Stimulated activated CD4-positive, alpha-beta T cell treated with anti-CD3 and anti-CD28 coated beads, TNF-alpha, amount 100 ng/mL, for 24 hours (primary cell): ENCODE measurements at places on chromosomes 3 and 15.

DNA sequence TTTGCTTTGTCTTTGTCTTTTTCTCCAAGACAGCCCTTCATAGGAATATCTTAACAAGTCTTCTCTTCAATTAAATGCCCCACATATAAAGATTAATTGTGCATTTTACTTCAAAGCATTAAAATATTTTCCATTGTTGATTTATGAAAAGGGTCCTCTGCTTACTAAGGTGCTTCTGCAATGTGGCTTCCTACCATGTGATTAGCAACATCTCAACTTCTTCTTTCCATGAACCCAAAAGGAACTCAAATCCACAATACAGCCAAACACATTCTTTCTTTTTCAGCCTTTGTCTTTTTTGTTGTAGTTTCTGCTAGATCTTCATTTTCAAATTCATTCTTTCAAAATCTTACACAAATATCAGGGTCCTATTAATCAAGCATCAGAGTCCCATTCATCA is 309.2 kb downstream of the NSUN3 start:
- no peak for DNase-seq

DNA sequence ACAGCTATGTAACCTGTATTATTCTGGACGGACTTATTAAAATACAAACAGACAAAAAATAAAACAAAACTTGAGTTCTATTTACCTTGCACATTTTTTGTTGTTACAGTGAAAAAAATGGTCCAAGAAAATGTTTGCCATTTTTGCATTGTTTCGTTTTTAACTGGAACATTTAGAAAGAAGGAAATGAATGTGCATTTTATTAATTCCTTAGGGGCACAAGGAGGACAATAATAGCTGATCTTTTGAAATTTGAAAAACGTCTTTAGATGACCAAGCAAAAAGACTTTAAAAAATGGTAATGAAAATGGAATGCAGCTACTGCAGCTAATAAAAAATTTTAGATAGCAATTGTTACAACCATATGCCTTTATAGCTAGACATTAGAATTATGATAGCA is 17.1 kb downstream of the LMOD3 start:
- DNase-seq, result no peak

GRCh38 chr3:17552351-17552750 is 190.1 kb downstream of the TBC1D5 start:
- DNase-seq, result no peak

GRCh38 chr3:64160000-64160695 is 65.1 kb downstream of the PRICKLE2 start:
- no peak for DNase-seq

DNA sequence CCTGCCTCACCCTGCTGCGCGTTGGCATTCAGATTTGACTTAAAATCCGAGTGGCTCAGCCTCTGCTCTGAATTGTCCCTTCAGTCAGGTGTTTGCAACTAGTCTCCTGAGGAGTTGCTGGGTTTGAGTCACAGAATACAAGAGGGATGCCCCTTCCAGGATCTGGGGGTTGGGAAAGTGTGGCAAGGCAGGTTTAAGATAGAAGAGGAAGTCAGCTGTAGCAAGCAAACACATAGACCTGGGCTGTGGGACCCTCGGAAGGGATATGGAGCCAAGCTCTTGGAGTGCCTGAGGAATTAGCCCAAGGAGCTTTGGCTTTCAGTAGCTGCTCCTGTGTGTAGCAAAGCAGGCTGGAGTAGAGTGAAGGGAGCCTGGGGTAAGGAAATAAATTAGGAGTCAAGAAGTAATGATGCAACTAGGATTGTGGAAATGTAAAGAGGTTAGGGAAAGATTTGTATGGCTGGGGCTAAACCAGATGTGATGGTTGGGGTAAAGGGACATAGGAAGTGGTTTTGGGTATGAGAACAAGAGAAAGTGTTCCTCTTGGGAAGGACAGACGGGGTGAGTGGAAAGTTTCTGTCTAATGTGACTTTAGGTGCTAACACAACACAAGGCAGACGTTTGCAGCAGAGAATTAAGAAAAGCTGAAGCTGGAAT is 41.2 kb downstream of the RAB7A start:
- no peak for DNase-seq

DNA sequence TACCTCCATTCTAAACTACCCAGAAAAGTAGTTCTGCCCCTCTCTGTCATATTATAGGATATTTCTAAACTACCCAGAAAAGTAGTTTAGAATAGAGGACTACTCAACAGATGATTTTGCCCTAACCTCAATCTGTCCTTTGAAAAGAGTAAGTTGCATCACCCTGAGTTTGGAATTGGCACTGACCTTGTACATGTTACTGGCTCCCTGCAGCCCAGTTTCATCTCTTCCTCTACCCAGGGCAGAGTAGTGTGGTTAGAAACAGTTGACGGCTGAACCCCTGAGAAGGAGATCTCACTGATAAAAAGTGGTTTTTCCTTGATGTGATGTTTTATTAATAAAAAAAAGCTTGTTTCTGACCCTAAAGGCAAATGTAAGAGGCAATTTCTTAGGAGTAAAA is 340.5 kb upstream of the NECTIN3 start:
- no peak for DNase-seq

DNA sequence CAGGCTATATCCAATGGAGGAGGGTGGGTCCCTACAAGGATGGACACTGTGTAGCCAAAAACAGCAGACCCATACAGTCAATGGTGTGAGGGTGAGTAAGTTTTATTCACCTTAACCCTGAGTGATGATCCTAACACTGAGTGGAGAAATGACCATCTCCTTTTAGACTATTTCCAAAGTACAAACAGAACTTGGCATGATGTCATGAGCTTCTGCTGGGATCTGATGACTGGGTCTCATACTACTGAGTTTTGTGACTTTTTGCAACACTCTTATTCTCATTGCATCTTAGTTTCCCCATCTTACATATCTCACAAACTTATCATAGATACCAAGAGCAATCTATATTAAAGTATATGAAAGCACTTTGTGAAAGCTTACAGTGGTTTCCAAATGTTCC is 330.3 kb upstream of the CFAP20DC start:
- no peak for DNase-seq

DNA sequence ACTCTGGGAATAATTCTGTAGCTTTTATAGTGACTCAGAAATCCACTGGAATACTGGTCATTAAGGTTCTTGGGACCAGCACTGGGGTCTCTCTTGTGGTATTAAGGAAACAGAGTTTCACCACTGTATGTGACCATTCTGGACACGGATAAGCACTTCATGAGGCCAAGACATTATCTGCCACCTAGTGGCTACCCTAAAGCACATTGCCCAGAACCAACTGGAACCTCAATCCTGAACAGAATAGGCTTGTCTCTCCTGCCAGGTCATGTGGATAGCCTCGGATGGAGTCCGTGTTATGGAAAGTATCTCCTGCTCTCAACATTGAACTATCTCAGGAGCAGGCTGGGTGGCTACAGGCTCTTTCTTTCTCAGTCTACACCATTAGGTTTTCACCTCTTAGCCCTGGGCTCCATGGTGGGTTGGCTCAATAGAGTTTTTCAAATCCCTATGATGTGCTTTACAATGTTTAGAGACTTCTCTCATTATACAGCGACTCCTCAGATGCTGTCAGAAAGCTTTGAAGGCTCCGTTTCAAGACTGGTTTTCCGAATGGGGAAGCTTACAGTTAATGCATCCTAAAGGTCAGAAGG is 167.6 kb upstream of the ST8SIA2 start:
- no peak for DNase-seq

DNA sequence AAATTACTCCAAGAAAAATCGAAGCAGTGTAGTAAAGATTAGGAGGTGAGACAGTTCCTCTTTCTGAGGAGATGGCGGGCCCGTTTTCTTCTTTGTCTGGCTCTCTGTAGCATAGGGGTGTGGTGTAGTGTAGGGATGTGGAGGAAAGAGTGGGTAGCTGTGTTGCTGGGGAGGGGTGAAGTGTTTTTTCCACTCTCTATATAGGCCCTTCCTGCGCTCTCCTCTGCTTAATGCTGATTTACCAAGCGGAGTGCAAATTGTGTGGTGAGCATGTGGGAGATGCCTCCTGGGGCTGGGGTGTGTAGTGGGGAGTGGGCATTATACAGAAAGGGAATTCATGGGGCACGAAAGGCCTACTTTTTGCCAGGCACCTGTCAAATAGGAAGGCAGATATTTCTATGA is 94.9 kb downstream of the ST6GAL1 start:
- DNase-seq, result peak; percentile 39

- no peak for DNase-seq
Measured at GRCh38 chr15:71042356-71042922, 72.8 kb upstream of the THSD4 start.

DNA sequence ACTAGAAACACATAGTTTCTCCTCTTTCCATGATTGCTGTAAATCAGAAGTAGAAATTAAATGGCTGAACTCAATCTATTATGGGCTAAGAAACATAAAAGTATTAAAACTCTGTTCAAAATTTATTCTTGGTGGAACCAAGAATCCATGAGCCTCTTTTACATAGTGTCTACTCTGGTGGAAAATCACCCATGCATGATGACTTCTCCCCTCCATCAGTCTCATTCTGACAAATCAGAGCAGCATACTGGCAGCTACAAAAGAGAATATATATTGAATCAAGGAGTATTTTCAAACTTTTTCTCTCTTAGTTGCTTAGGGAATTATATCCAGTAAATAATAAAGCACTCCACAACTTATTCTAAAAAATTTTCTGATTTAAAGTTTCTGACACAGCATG is 536.9 kb upstream of the CCDC54 start:
- no peak for DNase-seq

DNA sequence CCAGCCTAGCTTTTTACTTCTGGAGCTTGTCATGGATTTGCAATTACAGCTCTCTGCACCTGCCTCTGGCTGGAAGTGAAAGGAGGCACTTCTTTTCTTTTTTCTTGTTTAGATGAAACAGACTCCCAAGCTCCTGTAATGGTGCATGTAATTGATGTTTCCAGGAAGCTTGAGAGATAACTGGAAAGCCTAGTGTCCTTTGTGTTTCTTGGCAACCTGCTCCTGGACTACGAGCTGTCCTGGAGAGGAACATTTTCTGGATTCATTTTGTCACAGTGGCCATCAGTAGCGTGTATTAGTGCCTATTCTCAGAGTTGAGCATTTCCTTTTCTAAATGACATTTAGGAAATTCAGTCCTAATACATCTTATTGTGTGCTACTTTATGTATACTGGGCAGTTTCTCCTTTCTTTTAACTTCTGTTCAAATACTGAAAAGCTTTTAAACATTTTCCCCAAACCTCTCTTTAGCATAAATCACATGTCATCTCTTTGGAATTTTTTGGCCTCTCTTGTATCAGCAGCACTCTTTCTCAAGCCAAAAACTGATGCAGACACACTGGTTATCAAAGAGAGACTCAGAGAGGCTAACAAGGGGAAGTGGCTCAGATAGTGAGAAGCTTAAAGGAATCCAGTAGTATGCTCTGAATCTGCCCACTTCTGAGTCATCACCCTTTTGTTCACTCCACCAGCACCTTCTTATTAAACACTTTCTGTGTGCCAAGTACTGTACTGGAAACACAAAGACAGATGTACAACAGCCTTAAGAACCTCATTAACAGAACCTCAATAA is 62.6 kb upstream of the SLC2A2 start:
- no peak for DNase-seq

DNA sequence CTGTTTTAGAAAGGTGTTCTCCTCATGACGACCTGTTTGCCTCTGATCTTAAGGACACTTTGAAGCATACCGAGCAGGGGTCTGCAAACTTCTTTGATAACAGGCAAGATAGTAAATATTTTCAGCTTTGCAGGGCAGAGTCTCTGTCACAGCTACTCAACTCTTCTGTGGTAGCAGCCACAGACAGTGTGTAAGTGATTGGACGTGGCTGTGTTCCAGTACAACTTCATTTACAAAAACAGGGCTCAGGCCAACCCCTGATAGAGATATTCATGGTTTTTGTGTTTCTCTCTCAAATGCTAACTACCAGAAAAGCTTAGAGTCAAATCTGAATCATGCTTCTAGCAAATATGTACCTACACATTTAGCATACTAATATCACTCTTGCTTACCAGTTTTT is 51.5 kb downstream of the TGFBR2 start:
- DNase-seq, result no peak

GRCh38 chr3:111700054-111700453 is 104.9 kb upstream of the ZBED2 start:
- no peak for DNase-seq

DNA sequence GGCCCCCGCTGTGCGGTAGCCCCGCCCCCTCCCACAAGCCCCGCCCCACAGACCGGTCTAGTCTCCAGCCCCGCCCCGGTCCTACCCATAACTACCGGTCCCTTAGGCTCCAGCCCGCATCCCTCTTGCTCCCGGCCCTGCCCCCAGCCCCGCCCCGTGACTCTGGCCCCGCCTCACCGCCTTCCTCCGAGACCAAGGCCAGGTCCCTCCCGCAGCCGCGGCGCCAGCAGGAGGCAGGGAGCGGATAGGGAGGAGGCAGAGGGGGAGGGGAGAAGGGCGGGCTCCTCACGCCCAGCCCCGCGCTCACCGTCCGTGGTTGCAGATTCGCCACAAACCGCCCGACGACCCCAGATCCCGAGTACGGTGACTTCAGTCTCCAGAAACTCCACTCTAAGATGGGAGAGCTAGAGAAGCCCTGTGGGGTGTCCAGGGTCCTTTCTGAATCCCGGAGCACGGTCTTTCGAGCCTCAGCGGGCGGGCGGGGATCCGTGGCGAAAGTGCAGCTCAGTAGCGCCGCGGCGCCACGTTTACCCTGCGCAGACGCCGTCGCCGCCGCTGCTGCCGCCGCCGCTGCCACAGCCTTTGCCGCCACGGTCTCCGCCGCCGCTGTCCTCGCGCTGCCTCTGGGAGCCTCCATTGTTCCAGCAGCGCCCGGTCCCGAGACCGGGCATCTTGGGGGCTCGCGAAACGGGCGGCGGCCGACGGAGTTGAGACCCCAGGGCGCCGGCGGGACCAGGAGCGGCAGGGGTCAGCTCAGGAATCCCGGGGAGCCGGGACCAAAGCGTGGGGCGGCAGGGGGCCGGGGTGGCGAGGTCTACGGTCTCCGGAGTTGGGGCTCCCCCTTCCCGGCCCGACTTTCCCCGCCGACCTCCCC is at the start of gene BRPF1:
Gene BRPF1 (plus strand): TSS at position 530 of the 874 bp plus-strand sequence. CDS start 2,406 bp downstream, outside the sequence.
- peak; percentile 100 for DNase-seq

GRCh38 chr3:8518138-8518537 is 16.5 kb downstream of the LMCD1 start:
- DNase-seq, result no peak

GRCh38 chr3:192570821-192571791 is 156.2 kb downstream of the FGF12 start:
- DNase-seq, result peak; percentile 1

- no peak for DNase-seq
Measured at GRCh38 chr3:26562021-26562768, 60.4 kb upstream of the LRRC3B start.
